Foreskin melanocyte (primary cell): ENCODE measurements at places on chromosomes 7 and 10.
A peak's percentile ranks its signal among the peaks of the same experiment; 100 is the strongest.

DNA sequence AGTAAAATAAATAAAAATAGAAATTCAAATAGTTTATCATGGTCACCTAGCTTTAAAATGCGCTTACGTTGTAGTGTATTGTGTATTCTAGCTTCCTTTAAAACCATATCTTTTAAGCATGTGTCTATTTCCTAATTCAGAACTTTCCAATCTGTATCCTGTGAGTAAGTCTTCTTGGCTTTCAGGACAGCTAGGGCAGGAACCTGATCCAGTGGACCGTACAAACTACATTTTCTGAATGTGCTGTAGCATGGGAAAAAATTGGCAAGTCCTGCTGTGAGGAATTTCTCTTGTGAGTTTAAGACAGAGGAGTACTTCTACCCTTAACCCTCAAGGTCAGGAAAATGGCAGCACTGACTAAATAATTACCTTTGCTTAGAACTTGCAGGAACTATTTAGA lies 12.1 kb downstream of the OPN1SW start:
- no peak for DNase-seq

- DNase-seq = peak; percentile 52
Measured at GRCh38 chr10:117165538-117166417, 27.7 kb upstream of the VAX1 start.

DNA sequence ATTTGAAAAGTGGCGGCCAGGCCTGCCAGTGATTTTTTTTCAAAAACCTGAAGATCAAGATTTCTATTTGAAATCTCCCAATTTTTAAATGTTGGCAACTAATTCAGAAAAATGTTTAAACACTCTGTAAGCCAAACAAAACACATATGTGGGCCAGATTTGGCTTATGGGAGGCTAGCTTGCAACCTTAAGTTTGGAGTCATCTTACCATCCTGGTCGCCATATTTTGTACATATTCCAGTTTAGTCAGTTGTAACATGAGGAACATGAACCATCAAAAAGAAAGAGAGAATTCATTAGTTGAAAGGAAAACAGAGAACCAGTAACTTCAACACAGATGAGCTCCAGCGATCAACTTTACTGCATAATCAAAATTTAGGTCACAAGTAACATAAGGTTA lies 115.4 kb downstream of the TMEM26 start:
- DNase-seq = no peak

- DNase-seq = no peak
Measured at GRCh38 chr10:87864496-87865059, 1.2 kb downstream of the PTEN start.

DNA sequence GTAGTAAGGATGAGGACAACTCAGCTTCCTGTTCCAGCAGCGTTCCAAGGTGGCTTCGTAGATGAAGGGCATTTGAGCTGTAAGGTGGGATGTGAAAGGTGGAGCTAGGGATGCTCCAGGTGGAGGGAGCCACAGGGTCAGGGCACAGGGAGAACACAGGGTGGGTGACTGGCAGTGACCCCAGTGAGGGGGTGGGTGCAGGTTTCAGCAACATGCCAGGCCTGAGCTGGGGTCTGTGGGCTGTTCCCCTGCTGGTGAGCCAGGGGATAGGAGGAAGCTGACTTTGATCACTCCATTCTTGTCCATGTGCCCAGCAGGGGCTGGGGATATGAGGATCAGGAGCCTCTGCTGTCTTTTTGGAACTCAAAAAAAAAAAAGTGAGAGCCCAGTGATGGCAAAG lies 33.2 kb downstream of the CDH23 start:
- no peak for DNase-seq

GRCh38 chr10:42544945-42545344 lies 93.4 kb downstream of the ZNF33B start:
- no peak for DNase-seq

DNA sequence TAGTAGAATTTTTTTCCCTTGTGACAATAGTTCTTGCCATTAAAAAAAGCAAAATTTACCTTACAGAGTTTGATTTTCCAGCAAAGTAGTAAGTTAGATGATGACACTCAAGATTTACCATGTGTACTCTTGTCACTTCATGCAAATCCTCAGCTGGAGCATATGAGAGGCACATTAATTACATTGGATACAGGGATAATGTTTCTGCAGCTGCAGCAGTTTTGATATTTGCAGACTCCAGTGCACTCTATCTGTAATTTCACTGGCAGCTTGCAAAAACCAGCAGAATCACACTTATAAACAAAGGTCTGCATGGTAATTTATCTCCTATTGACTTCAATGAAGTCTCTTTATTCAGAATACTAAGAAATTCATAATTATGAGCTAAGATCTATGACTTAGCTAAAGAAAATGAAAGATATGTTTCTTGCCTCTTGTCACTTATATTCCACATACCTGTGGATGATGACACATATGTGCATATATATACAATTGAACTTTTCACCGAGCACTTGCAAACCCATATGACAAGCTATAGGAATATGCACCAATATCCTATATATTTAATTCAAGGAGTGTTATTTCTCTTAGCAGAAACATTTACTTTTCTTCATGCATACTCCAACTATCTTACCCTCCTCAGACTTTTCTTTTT lies 530.6 kb downstream of the PHTF2 start:
- DNase-seq = no peak

DNA sequence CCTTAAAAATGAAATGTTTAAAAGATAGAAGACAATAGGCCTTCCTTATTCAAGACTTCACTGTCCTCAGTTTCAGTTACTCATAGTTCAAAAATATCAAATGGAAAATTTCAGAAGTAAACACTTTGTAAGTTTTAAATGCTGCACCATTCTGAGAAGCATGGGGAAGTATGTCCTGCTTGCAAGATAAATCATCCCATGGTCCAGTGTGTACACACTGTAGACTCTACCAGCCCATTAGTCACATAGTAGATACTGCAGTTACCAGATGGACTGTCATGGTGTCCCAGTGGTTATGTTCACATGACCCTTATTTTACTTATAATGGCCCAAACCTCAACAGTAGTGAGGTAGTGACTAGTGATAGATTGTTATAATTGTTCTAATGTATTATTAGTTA lies 69.5 kb downstream of the PTPN12 start:
- no peak for DNase-seq

GRCh38 chr7:145216866-145217265 lies 381.0 kb upstream of the TPK1 start:
- no peak for DNase-seq

- DNase-seq = no peak
Measured at GRCh38 chr10:98899018-98899417, 336.6 kb downstream of the HPSE2 start.

- peak; percentile 71 for DNase-seq
Measured at GRCh38 chr7:36686499-36686898, 37.8 kb downstream of the AOAH start.

- no peak for DNase-seq
Measured at GRCh38 chr10:79927111-79927828, 21.6 kb downstream of the SFTPD start.

DNA sequence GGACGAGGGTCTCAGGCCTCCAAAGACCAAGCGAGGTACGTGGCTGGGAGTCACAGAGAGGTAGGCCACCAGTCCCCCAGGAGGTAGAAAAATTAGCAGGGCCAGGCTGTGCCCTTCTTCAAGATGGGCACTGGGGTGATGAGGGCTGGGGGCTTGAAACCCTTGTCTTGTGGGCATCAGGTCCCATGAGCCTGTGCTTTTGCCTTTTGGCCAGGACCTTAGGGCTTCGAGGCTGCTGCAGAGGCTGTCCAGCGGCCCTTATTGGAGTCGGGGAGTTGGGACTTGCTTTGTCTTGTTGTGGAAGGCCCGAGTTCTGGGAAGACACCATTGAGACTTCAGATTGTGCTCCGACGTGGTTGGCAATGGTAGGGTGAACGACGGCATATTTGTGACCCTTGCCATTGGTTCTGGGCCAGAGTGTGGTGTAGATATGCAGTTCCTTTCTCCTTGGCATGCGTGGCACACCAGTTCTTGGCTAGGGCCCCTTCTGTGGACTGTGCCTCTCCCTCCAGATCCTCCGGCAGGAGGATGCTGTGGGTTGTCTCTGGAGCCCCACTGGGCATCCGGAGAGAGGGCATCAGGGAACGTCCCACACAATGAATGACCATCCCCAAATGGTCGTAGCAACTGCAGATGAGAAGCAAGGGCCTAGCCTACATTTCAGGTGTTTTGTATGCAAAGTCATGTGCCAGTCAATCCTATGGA lies 931 bp downstream of the SH2D4B start:
- no peak for DNase-seq

- no peak for DNase-seq
Measured at GRCh38 chr10:110479710-110480109, 18.0 kb upstream of the DUSP5 start.

DNA sequence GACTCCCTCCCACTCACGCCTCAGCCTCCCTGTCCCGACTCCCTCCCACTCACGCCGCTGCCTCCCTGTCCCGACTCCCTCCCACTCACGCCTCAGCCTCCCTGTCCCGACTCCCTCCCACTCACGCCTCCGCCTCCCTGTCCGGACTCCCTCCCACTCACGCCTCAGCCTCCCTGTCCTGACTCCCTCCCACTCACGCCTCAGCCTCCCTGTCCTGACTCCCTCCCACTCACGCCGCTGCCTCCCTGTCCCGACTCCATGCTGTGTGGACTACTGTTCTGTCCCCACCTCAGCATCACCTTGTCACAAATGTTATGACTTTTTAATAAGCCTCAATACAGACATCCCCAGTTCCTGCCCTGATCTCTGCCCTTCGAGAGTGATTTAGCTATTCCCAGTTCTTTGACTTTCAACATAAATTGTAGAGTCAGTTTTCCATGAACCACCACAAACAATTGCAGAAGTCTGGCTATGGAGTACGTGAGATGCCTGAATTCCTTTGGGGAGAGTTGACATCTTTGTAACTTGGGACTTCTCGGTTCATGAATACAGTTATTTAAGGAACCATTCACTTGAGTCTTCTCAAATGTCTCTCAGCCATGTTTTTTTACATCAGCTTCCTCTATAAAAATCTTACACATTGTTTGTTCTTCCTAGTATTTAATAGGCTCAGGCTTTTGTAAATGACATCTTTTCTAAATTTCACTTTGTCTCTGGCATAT lies 71.9 kb downstream of the FOXL3 start:
- DNase-seq = no peak

DNA sequence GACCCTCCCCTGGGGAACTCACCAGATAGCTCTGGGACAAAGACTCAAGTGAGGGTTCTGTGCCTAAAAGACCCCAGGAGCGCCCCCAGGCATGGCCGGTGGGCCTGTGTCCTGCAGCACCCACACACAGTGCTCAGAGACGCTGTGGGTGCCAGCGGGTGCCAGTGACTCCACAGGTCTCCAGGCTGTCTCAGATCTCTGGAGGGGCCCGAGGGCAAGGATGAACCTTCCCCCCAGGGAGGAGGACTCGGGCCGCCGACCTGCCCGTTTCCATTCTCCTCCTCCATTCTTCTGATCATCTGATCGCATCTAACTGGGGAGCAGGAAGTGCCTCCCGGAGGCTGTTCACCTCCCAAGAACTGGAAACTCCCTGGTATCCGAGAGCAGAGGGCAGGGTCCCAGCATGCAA lies 980 bp downstream of the ADAM8 start:
- DNase-seq = no peak

DNA sequence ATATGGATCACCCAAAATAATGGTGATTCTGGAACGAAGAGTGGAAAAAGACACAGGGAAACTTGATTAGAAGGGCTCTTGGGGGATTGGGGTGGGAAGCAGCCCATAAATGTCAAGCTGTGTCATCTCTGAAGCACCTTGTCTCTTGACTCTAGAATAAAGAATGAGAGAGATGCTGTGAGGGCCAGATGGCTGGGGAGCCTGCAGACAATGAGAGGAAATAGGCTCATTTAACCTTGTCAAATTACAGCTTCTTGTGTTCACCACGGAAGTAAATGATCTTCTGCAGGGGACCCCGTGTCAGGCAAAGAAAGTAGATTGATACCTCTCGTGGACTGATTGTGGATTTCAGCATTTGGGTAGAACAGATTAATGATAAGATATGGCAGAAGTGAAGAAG lies 159.3 kb downstream of the ST7 start:
- DNase-seq = no peak

DNA sequence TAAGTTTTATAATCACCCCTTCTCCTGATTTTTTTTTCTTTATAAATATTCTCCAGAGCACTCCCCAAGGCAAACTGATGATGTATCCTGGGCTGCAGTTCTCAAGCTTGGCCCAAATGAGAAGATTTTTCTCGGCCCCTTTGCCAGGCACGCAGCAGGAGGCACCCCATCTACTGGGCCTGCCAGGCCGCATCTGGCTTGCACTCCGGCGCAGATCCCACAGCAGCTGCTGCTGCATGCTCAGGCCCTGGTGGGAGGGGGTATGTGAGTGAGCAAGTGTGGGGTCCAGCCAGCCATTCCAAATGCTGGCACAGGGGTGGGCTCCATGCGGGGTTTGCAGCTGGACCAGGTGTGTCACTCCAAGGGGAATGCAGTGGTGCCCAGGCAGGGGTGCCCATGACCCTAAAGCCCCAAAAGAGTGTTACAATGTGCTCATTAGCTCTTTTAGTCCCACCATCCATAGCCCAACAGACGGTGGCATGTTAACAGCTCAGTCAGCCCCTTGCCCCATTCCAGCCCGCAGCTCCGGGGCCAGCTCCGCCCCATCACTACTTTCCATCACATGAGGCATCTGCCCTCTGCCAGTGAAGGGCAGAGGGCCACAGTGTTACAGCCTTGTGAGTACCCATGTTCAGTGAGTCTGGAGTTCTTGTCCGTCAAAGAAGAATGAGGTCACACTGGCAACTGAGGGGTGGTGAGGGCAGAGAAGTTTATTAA lies 25.9 kb downstream of the OAT start:
- no peak for DNase-seq

GRCh38 chr7:94778711-94779459 lies 123.0 kb upstream of the SGCE start:
- no peak for DNase-seq

DNA sequence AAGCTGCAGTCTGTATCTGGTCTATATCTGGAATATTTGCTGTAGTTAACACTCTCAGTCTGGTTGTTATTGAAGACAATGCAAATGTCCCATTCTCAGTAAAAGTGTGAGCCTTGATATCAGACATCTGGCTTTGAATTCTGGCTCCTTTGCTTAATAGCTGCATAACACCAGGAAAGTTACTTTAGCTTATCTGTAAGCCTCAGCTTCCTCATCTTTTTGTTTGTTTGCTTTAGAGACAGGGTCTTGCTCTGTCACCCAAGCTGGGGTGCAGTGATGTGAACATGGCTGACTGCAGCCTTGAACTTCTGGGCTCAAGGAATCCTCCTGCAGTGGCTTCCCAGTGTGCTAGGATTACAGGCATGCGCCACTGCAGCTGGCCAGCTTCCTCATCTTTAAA lies 41.3 kb downstream of the CNNM2 start:
- DNase-seq = no peak

DNA sequence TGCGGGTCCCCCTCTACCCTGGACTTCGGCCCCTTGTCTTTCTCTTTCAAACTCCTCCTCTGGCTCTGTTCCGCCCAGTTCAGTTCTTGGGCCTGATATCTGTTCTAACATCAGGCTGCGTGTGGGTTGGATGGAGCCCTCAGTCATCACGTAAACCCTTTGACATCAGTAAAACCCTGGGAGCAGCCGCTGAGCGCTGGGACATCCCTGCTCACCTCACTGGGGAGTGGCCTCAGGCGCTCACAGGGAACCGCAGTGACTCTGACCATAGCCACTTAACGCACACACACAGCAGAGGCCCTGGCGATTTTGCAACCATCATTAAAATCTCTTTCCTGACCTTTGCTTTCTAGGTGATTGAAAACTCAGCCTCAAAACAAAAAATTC lies 113.3 kb downstream of the CYTH3 start:
- DNase-seq = no peak

- DNase-seq = no peak
Measured at GRCh38 chr10:78336402-78336791, 302.7 kb downstream of the RPS24 start.

- DNase-seq = no peak
Measured at GRCh38 chr10:124308056-124308645, 110.6 kb downstream of the OAT start.

GRCh38 chr7:157907091-157907490 lies 570.3 kb downstream of the DNAJB6 start:
- DNase-seq = no peak
